ENCODE measurements at places on chromosomes 4 and X.

DNA sequence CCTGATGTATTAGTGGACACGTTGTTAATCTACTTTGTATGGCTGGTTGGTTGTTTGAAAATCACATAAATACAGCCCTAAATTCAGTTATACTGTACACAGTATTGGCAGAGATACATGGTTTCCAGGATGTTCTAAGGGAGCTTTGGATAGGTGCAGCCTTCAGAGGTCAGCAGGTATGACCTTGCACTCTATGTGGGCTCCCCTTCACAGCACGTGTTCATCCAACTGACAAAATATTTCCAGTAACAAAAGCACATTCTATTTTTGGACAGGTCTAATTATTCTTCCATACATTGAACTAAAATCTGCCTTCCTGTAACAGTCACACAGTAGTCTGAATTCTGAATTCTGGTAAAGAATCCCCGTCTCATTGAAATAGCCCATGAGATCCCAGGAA is 92.8 kb upstream of the RAPGEF2 start:
- DNase-seq, result no peak

DNA sequence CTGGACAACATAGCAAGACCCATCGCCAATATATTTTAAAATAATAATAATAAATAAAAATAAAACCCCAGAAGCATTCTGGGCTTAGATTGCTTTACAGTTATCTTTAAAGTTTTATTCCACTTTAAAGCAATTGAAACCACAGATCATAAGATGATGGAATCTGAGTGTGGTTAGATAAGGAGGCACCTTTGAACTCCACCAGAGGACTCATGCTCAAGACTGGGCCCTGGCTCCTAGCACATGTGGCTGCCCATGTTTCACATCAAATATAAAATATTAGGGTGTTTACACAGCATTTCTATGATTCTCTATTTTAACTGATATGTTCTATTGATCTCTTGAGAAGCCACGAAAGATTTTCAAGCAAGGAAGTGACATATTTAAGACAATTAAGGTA is 52.6 kb upstream of the BBS12 start:
- DNase-seq, result no peak

GRCh38 chr4:26978387-26979053 is 117.9 kb downstream of the STIM2 start:
- DNase-seq, result no peak

DNA sequence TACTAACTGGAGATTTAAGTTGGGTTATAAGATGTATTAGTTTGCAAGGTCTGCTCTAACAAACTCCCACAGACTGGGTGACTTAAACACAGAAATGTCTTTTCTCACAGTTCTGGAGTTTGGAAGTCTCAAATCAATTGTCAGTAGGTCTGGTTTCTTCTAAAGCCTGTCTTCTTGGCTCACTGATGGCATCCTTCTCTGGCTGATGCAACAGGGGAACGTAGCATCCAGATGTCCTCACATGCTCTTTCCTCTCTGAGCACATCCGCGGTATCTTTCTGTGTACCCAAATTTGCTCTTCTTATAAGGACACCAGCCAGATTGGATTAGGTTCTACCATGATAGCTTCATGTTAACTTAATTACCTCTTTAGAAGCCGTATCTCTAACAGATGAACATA is 63.2 kb upstream of the BMP3 start:
- no peak for DNase-seq

- peak; percentile 39 for DNase-seq
Observed at GRCh38 chrX:21658152-21658737, at the start of gene KLHL34. Gene KLHL34, minus strand, starts transcription at chrX:21658330. Its CDS starts 542 bp downstream, at chrX:21657788.

DNA sequence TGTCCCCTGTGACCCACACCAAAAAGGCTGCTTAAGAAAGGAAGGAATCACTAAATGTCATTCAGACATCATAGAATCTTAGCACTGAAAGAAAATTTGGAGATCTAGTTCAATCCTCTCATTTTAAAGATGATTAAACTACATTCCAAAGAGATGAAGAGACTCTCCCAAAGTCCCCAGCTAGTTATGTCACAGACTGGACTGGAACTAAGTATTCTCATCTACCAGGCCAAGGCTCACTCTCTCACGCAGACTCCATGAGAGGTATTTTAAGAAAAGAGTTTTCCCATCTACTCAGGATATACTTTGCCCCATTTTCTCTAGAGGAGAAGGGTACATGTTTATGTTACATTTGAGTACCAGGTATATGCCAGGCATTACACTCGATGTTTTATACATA is 6.9 kb downstream of the FABP2 start:
- DNase-seq, result no peak

Data from H7 (cell line).